ENCODE measurements at places on chromosomes 2 and 18. TPM values are rescaled to one million over a fixed set of nuclear protein-coding genes. Genes with fewer than 3 reads are reported as not detected.

ELOA2 gene
- total RNA-seq: not detected

TMEM198 gene
- 1.1 TPM for total RNA-seq

VAMP8 gene
- 29.2 TPM for total RNA-seq

PCGF1 gene
- total RNA-seq: 11.1 TPM

MYO7B gene
- total RNA-seq: 1.1 TPM

SKOR2 gene
- not detected for total RNA-seq

AQP12B gene
- not detected for total RNA-seq

KLHL14 gene
- 1.1 TPM for total RNA-seq

ABCG5 gene
- total RNA-seq: 58.3 TPM

MOGAT1 gene
- not detected for total RNA-seq

NLRC4 gene
- total RNA-seq: 2.1 TPM

ALLC gene
- 1.3 TPM for total RNA-seq

DNAJC10 gene
- 46.4 TPM for total RNA-seq

UBE2E3 gene
- 30.6 TPM for total RNA-seq

CAPN14 gene
- total RNA-seq: 0.08 TPM

SATB2 gene
- total RNA-seq: 2.3 TPM

FEV gene
- total RNA-seq: not detected
